Foreskin melanocyte (primary cell): ENCODE measurements at places on chromosomes 13 and 19.

DNA sequence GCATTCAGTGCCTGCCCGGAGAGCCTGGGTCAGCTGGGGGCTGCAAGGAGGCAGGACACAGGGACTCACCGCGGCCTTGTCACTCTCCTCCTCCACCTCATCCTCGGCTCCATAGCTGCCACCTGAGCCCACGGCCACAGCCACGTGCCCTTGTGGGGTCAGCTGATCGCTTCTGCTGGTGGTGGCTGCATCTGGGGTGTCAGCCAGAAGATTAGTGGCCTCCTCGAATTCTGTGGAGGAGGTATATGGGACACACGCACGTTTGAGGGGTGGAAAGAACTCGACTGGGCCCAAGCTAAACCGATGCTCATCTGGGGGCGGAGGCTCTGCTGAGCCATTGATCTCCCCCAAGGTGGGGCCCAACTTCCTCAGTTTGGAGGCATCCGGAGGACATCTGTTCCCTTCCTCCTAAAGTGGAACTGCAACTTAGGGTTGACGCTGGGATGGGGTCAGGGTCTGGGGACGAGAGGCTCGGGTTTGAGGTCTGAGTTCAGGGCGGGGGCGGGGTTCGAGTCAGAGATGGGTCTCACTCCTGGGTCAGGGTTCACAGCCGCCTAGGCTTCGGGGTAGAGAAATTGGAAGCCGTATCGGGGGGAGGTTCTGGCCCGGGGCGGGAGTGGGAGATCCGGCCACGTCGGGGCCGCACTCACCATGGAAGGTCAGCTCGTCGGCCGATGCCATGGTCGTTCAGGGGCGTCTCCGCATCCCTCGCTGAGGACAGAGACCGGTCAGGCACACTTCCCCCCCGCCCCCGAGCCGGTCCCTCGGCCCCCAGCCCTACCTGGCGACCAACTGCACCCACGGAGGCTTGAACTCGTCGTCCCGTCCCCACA, 493 bp downstream of the YIPF2 start:
- no peak for DNase-seq

- no peak for DNase-seq
Measured at GRCh38 chr13:41825691-41826090, 135.2 kb downstream of the VWA8 start.

DNA sequence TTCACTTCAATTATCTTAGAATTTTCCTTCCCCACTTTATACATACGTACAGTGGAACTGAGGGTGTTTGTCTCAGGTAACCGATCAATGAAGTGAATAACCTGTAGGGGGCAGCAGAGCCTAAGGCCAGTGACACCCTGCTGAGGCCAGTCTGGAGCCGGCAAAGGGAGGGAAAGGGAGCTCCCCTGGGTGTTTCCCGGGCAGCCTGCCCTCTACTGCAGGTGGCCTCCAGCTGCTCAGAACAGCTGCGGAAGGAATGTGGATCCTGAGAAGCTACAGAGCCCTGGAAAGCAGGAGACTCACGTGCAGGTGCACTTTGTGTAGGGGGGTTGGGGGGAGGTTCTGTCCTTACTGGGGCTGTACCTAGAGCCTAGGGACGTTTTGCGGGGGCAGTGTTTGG, 832 bp upstream of the ZNF491 start:
- peak; percentile 63 for DNase-seq

GRCh38 chr13:26992951-26993719, 178.5 kb downstream of the USP12 start:
- no peak for DNase-seq
